Smooth muscle cell of trachea (primary cell): ENCODE measurements at places on chromosomes 7 and 10. TPM values are rescaled to one million over a fixed set of nuclear protein-coding genes. Genes with fewer than 3 reads are reported as not detected.

The CLCN1 gene
- not detected in 2 replicates for total RNA-seq

The NEUROD6 gene
- total RNA-seq, result not detected in 2 replicates

The BAIAP2L1 gene
- 1.3 and 4.1 TPM in 2 replicates for total RNA-seq

The DCLRE1C gene
- total RNA-seq, result 8.6 and 16.9 TPM in 2 replicates

The STOX1 gene
- 0.17 TPM in 1 of 2 replicates, not detected in the other for total RNA-seq

The SUN3 gene
- total RNA-seq, result not detected in 2 replicates

The MMRN2 gene
- 3.6 and 4.8 TPM in 2 replicates for total RNA-seq

The SPDYE16 gene
- 0.33 and 0.44 TPM in 2 replicates for total RNA-seq

The NEUROG3 gene
- not detected in 2 replicates for total RNA-seq

The TMEM270 gene
- total RNA-seq, result 0.17 TPM in 1 of 2 replicates, not detected in the other

The MLXIPL gene
- 0.66 TPM in 1 of 2 replicates, not detected in the other for total RNA-seq

The KLLN gene
- 0.73 and 1.2 TPM in 2 replicates for total RNA-seq

The OTUD1 gene
- 4.9 and 5.3 TPM in 2 replicates for total RNA-seq

The DGKI gene
- total RNA-seq, result 1.7 and 4.0 TPM in 2 replicates

The CALHM1 gene
- not detected in 2 replicates for total RNA-seq

The GTF2IRD1 gene
- total RNA-seq, result 8.3 and 9.9 TPM in 2 replicates

The NANOS1 gene
- total RNA-seq, result 0.29 and 1.5 TPM in 2 replicates

The APBB1IP gene
- 5.4 and 6.3 TPM in 2 replicates for total RNA-seq

The OR2A12 gene
- total RNA-seq, result not detected in 2 replicates

The TUBB8 gene
- 0.15 TPM in 1 of 2 replicates, not detected in the other for total RNA-seq

The PIK3CG gene
- under 0.01 TPM in 1 of 2 replicates, not detected in the other for total RNA-seq

The MMD2 gene
- not detected in 2 replicates for total RNA-seq

The WEE2 gene
- 0.33 TPM in 1 of 2 replicates, not detected in the other for total RNA-seq

The EBLN1 gene
- not detected in 2 replicates for total RNA-seq

The CFAP70 gene
- 0.87 and 1.7 TPM in 2 replicates for total RNA-seq

The CNTNAP2 gene
- 0.15 TPM in 1 of 2 replicates, not detected in the other for total RNA-seq

The CFAP58 gene
- 0.58 and 0.83 TPM in 2 replicates for total RNA-seq

The SMARCD3 gene
- total RNA-seq, result 27.3 and 47.0 TPM in 2 replicates

The URGCP gene
- total RNA-seq, result 33.7 and 44.0 TPM in 2 replicates

The CCL24 gene
- not detected in 2 replicates for total RNA-seq

The PRRT4 gene
- under 0.01 TPM in 1 of 2 replicates, not detected in the other for total RNA-seq

The DDX21 gene
- total RNA-seq, result 33.0 and 36.7 TPM in 2 replicates

The PSMC2 gene
- 211 and 336 TPM in 2 replicates for total RNA-seq

The PRLHR gene
- not detected in 2 replicates for total RNA-seq

The KNDC1 gene
- 0.73 and 2.3 TPM in 2 replicates for total RNA-seq

The IFIT1B gene
- total RNA-seq, result not detected in 2 replicates

The SPDYE6 gene
- total RNA-seq, result 0.15 and 0.17 TPM in 2 replicates

The CCDC201 gene
- total RNA-seq, result not detected in 2 replicates

The CACNA2D1 gene
- total RNA-seq, result 54.1 and 57.2 TPM in 2 replicates

The ADRA2A gene
- under 0.01 TPM in 1 of 2 replicates, not detected in the other for total RNA-seq

The BMPR1A gene
- 68.1 and 73.1 TPM in 2 replicates for total RNA-seq

The FGF8 gene
- 0.17 TPM in 1 of 2 replicates, not detected in the other for total RNA-seq

The OR6V1 gene
- not detected in 2 replicates for total RNA-seq

The GLI3 gene
- total RNA-seq, result 6.9 and 9.3 TPM in 2 replicates

The CYP26C1 gene
- under 0.01 TPM in 1 of 2 replicates, not detected in the other for total RNA-seq

The MBL2 gene
- total RNA-seq, result not detected in 2 replicates

The PAX4 gene
- total RNA-seq, result not detected in 2 replicates

The AKR1C8 gene
- total RNA-seq, result not detected in 2 replicates

The ZNF239 gene
- total RNA-seq, result 5.5 TPM in 2 replicates

The SPDYE5 gene
- total RNA-seq, result not detected in 2 replicates

The DCLRE1A gene
- total RNA-seq, result 4.8 and 8.3 TPM in 2 replicates

The RPEL1 gene
- total RNA-seq, result under 0.01 and 0.15 TPM in 2 replicates

The ADAM12 gene
- 28.8 and 34.4 TPM in 2 replicates for total RNA-seq

The AKR1B1 gene
- total RNA-seq, result 105 and 235 TPM in 2 replicates
